ENCODE measurements at places on chromosomes 7 and 10.

DNA sequence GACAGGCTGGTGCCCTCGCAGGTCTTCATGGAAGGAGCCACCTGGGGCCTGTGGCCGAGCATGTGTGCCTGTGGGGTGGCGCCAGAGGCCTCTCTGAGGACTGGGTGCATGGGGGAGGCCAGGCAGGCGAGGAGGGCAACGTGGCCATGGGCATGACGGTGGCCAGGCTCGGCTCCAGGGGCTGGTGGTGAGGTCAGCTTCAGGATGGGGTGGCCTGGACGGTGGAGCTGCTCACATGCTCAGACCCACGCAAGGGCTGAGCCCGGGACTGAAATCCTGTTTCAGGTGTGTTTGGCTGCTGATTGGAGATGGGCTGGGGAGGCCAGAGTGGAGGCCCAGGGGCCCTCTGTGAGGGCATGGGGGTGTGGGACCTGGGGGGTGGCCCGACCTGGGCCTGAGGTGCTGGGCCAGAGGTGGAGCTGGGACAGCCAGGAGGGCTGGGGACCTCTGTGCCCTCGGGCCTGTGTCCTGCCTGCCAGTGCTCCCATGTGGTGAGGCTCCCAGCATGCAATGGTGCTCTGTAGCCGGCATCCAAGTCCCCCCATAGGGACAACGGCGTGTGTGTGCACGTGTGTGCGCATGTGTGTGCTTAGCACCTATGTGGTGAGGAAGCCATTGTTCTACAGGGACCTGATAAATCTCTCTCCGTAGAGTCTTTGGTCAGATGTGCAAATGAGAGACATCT lies 71.1 kb downstream of the INPP5A start:
- no peak for DNase-seq

GRCh38 chr10:20405050-20405449 lies 492.1 kb downstream of the NEBL start:
- DNase-seq: no peak

DNA sequence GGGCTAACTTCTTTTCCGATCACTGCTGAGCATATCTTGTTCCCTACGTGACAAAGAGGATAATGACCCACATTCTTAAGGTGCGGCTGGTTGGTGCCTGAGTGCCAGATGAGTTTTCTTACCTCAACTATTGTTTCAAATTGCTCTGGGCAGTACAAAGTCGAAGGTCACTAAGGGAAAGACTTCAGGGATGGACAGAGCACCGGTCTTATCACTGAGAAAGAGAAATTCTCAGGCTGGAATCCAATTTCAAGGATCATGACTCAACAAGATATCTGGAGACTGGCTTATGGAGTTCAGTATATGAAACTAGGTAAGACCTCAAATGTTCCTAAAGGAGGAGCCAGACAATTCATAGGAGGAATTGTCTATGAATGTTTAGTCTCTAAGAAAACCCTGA lies 780.3 kb downstream of the SUGCT start:
- DNase-seq: no peak

DNA sequence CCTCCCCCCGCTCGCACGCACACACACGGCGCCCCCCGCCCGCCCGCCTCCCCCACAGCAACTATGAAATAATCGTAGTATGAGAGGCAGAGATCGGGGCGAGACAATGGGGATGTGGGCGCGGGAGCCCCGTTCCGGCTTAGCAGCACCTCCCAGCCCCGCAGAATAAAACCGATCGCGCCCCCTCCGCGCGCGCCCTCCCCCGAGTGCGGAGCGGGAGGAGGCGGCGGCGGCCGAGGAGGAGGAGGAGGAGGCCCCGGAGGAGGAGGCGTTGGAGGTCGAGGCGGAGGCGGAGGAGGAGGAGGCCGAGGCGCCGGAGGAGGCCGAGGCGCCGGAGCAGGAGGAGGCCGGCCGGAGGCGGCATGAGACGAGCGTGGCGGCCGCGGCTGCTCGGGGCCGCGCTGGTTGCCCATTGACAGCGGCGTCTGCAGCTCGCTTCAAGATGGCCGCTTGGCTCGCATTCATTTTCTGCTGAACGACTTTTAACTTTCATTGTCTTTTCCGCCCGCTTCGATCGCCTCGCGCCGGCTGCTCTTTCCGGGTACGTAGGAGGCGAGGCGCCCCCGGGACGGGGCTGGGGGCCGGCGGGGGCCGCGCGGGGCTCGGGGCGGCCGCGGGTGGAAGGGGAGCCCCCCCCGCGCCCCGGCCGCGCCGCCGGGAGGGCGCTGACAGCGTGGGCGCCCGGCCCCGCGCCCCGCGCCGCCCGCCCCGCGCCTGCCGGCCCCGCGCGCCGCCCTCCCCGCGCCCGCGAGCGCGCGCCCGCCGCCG lies 441 bp downstream of the BMI1 start:
- DNase-seq: peak; percentile 36

DNA sequence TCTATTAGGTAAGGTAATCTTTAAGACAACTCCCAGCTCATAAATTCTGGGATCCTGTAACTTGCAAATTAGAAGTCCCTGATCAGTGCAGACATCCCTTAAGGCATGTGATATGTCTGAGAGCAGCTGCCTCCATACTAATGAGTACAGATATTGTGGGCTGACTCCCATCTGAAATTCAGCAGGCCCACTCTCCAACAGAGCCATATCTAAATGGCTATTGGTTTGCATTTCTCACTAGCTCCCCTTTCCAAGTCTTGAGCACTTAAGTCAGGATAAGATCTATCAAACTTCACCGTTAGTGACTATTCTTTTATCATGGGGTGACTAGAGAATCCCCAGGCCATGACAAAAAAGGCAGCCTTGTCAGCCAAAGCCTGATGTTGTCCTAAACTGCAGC lies 785.4 kb downstream of the IPMK start:
- no peak for DNase-seq

GRCh38 chr7:113040849-113041248 lies 45.8 kb downstream of the GPR85 start:
- no peak for DNase-seq

GRCh38 chr7:76411626-76412025 lies 2.1 kb upstream of the SSC4D start:
- no peak for DNase-seq

DNA sequence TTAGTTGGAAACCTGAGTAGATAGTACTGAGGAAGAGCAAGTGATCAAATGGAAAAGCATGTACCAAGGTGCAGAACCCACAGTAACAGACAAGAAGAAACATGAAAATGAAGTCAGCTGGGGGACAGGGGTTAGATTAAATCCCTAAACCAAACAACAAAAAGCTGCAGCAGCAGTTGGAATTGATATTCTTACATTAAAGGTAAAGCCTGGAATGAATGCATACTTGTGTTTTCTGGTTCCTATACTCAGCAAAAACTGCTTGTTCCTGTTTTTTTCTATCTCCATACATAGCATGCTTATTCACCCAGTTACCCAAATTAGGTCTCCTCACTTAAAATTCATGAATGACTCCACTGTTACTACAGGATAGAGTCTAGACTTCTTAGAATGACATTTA lies 92.4 kb downstream of the TPST1 start:
- no peak for DNase-seq

- no peak for DNase-seq
Observed at GRCh38 chr7:87148332-87148955, 3.8 kb upstream of the DMTF1 start.

DNA sequence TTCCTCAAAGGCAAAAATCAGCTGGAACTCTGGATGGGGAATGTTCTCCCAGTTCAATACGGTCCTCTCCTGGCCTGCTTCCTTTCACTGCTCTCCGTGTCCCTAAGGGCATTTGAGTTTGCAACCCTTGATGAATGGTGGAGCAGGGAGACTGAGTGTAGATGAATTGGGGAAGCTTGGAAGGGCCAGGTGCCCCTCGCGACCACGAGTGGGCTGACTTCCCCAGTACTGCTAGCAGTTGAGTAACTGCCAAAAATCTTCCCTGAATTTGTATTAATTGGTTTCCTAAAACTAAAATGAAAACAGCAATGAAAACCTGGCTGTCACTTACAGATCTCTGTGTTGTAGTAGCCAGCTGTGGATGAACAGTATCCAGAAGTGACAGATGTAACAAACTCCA lies 13.6 kb downstream of the IRF5 start:
- DNase-seq: no peak

DNA sequence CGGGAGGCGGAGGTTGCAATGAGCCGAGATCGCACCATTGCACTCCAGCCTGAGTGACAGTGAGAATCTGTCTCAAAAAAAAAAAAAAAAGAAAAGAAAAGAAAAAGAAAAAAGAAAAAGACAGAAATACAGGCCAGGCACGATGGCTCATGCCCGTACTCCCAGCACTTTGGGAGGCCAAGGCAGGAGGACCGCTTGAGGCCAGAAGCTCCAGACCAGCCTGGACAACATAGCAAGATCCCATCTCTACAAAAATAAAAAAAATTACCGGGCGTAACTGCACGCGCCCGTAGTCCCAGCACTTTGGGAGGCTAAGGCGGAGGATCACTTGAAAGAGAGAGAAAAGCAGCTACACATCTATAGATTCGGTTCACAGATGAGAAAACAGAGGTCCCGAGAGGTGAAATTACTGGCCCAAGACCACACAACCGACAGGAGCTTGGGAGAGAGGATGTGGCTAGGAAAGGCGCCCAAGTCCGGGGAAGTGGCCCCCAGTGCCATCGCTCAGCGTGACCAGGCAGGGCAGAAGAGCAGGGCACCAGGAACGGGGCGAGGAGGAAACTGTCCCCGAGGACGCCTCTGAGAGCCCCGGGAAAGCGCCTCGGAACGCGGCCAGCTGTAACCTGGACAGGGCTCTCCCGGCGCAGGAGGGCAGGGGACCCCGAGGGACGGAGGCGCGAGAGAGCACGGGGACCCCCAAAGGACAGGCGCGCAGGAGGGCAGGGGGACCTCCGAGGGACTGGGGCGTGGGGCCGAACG lies 612 bp downstream of the SNX8 start:
- DNase-seq: no peak

DNA sequence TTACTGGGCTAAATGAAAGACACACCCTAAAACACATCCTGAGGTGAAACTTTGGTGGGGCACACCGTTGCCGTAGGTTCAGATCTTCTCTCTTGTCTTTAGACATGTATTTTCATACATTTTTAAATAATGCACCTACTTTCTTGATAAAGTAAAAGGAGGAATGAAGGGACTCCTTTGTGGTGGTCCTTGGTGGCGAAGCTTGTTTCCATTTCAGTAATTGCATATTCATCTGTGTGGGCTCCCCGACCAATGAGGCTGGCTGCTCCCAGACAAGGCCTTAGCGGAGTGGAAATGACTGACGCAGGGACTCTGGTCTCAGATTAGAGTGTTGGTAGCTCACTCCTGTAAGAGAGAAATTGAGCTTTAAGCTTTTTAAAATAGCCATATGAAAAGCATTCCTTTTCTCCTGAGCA lies 815 bp downstream of the CCSER2 start:
- DNase-seq: no peak

DNA sequence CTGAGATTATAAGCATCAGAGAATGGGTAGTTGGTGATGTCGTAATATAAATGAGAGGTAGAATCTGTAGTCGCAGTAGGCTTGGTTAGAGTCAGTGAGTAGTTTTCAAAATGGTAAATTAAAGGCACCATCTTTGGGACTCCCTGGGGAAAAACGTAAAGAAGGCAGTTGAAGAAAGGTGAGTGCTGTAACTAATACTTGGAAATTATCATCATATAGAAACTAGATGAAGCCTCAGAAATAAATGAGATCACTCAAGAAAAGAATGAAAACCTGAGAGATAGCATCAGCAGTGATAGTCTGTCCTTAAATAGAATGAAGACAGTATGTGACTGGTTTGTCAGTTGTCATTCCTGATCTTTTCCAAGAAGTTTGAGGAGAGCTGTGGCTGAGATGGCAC lies 23.8 kb downstream of the PALS2 start:
- DNase-seq: no peak

- no peak for DNase-seq
Observed at GRCh38 chr10:14876764-14877163, 1.9 kb upstream of the SUV39H2 start.

GRCh38 chr7:38296059-38296857 lies 22.8 kb upstream of the TARP start:
- DNase-seq: no peak

DNA sequence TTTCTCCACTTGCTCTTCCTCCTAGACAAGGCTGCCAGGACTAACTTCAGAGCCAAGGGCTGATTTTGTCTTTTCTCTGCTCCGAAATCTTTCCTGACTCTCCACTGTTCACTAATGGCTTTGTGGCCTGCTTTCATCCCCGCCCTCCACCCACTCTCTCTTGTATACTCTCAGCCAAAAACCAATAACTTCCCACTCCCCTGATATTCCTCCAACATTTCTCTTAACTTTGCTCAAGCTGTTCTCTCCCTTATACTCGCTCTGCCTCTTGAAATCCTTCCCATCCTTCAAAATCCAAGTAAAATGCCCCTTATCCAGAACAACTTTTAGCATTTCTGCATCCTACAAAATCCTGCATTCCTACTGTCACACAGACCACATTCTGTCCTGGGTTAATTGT lies 214.8 kb downstream of the PHTF2 start:
- no peak for DNase-seq
